ENCODE measurements at places on chromosomes 2 and 18. TPM values are rescaled to one million over a fixed set of nuclear protein-coding genes. Genes with fewer than 3 reads are reported as not detected.

The KLHL30 gene
- 0.39 TPM for polyA plus RNA-seq

The LHCGR gene
- polyA plus RNA-seq = not detected

The FANCL gene
- 8.6 TPM for polyA plus RNA-seq

The EMILIN1 gene
- 36.6 TPM for polyA plus RNA-seq

The CDK5R2 gene
- polyA plus RNA-seq = 1.4 TPM

The ZSWIM2 gene
- not detected for polyA plus RNA-seq

The SCYGR4 gene
- not detected for polyA plus RNA-seq

The ASAP2 gene
- polyA plus RNA-seq = 10.8 TPM

The PLGLB1 gene
- polyA plus RNA-seq = 4.0 TPM

The AGAP1 gene
- 15.6 TPM for polyA plus RNA-seq

The PCARE gene
- polyA plus RNA-seq = not detected

The COX7A2L gene
- polyA plus RNA-seq = 175 TPM

The GPR39 gene
- polyA plus RNA-seq = 6.2 TPM

The ANKRD23 gene
- polyA plus RNA-seq = 2.7 TPM

The SERPINB13 gene
- not detected for polyA plus RNA-seq

The MROH2A gene
- polyA plus RNA-seq = 1.6 TPM

The HOXD12 gene
- polyA plus RNA-seq = not detected

The PSMA8 gene
- not detected for polyA plus RNA-seq

The HOXD8 gene
- polyA plus RNA-seq = 5.3 TPM

The UGT1A1 gene
- polyA plus RNA-seq = 25.9 TPM

The KCNS3 gene
- 0.67 TPM for polyA plus RNA-seq

The UGT1A10 gene
- polyA plus RNA-seq = 19.0 TPM

All from small intestine (tissue), 16 donors.